ENCODE measurements at places on chromosomes 6 and 20.

GRCh38 chr6:44556046-44556445, 168.5 kb downstream of the CDC5L start:
- DNase-seq: no peak

DNA sequence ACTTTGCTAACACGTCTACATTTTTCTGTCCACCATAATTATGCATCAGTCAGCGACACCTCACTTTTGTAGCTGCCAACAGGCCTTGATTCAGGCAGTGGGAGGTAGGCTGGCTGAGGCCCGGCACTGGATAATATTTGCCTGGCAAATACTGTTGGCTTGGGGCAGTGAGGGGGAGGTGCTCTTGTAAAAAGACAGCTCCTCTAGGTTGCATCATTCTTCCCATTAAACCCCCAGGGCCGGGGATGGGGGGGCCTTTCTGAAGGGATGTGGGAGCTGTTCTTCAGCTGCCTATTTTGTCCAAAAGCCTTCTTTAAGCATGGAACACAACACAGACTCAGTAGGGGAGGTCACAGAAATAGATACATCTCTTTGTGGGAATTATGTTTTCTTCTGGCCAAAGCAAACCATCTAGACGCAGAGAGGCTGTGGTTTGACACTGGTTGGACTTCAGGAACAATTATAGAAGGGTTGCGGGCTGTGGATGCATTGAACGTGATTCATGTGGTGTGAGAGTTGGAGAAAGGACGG, 338.3 kb upstream of the NT5E start:
- DNase-seq: no peak

DNA sequence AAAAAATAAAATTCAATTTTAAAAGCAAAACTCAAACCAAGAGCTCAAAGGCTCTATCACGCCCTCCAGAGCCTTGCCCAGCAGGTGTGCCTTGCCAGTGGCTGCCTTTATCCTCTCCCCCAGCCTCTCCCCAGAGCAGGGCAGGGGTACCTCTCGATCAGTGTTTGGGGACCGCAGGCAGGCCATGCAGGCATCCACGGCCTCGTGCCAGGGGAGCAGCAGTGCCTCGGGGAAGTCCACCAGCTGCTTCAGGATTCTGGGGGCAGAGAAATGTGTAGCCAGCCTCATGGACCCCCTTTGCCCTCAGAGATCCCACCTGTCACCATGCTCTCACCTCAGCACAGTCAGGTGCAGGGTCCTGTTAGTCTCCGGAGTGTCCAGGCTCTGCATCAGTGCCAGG, 5.7 kb downstream of the CUL7 start:
- DNase-seq: no peak

- DNase-seq: no peak
Observed at GRCh38 chr20:47358039-47358671, 1.7 kb upstream of the ZMYND8 start.

GRCh38 chr6:16494793-16495192, 256.4 kb downstream of the GMPR start:
- DNase-seq: no peak

- no peak for DNase-seq
Observed at GRCh38 chr20:58024241-58024721, 204.2 kb downstream of the ANKRD60 start.

DNA sequence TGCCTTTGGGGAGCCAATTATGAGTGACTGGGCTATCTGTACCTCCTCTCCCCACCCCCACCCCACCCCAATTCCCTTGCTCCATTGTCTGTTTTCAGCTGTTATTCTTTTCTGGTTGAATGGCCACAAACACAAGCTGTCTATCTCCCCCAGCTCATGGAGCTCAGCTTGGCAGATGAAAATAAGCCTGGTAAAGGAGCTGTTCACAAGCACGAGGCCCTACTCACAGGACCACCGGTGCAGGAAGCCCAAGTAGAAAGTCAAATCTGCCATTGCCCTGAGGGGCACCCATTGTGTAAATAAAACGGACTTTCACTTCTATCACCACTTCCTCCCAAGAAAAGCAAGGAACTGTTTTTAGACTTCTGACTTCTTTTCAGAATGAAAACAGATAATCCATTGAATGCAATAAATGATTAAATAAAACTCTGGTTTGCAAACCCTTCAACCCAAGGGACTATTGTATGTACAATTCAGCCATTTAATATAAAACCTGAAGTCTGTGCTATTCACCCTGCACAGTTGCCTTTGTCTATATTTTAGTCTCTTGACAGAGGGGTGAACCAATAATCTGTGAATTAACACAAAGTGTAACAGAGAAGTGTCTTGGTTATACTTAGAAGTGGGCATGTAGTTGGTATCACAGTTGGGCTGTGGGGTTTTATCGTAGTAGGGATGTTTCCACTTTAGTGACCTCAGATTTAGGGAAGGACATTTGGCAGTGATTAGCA, 27.7 kb downstream of the RIPOR2 start:
- DNase-seq: no peak

- no peak for DNase-seq
Observed at GRCh38 chr6:160940197-160940596, 51.4 kb upstream of the MAP3K4 start.

GRCh38 chr6:43644940-43645612, at the start of gene RSPH9:
TSS of gene RSPH9 (plus strand) at chr6:43645036. CDS start at chr6:43645099, 63 bp downstream.
- peak; percentile 73 for DNase-seq

All from NCI-H1105 treated with DMSO at 0.1 percent for 48 hours (cell line).